ENCODE measurements at places on chromosomes 3 and 15.

- DNase-seq: peak; percentile 80
Observed at GRCh38 chr3:63655519-63655918, 3.0 kb downstream of the SNTN start.

GRCh38 chr3:196889844-196890708, 22.4 kb downstream of the SENP5 start:
- peak; percentile 15 for DNase-seq

DNA sequence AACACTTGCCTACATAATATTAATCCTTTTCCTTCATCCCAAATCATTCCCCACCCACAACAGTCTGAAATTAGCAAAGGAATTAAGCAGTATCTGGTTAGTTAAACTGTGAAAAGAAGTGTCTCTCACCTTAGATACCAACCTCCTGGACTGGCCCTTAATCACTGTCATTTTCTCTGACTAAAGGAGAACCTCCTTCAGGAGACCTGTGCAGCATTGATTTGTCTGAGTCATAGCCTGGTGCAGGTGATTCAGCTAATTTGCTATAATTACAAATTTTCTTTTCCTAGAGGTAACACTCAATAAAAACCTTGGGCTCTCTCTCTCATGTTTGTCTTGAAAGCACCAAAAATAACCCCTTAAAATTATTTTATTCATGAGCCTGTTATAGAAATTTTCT, 279.8 kb upstream of the SEMA6D start:
- DNase-seq: no peak

GRCh38 chr3:31880020-31880419, 101.0 kb downstream of the OSBPL10 start:
- no peak for DNase-seq

DNA sequence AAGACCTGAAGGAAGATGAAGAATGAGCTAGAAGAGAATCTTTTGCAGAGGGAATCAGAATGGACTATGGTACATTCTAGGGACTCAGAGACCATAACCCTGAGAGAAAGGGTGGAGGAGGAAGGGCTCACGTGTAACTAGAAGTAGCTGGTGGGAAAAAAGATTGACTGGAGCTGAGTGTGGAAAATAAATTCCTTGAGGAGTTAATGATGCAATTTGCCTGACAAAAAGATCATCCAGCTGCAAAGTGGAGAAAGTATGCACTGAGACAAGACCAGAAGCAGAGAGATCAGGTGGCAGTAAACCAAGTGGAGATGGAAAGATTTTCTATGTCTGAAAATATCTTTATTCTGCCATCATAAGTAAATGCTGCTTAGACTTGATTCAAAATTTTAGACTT, 52.9 kb upstream of the TBL1XR1 start:
- DNase-seq: peak; percentile 3

- no peak for DNase-seq
Observed at GRCh38 chr15:79635149-79635771, 203.1 kb downstream of the MINAR1 start.

- DNase-seq: no peak
Observed at GRCh38 chr3:67302489-67302888, 304.4 kb downstream of the KBTBD8 start.
